Amniotic stem cell (primary cell): ENCODE measurements at places on chromosomes 3 and 15.

- DNase-seq: no peak
Measured at GRCh38 chr3:110905121-110905520, 166.5 kb upstream of the NECTIN3 start.

DNA sequence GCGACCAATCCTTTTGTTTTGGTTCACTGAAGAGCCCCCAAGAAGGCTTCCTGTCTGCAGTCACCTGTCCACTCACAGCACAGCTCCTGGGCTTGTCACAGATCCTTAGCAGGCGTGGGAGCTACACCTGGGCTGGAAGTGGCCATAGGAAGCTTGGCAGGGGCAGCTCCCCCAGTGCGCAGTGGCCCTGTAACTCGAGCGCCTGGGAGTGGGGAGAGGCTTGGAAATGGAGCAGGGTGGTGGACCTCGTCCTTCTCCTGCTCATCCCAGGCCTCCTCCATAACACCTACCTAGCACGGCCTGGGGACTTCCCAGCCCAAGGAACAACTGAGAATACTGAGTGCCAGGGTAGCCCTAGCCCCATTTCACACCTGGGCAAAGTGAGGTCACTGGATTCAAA, 19.3 kb upstream of the TGM5 start:
- DNase-seq: no peak

GRCh38 chr3:11305509-11305908, 33.3 kb downstream of the ATG7 start:
- DNase-seq: no peak

- no peak for DNase-seq
Measured at GRCh38 chr15:44385344-44385942, 42.0 kb upstream of the CTDSPL2 start.

GRCh38 chr3:183006396-183007002, 26.2 kb upstream of the DCUN1D1 start:
- DNase-seq: no peak

DNA sequence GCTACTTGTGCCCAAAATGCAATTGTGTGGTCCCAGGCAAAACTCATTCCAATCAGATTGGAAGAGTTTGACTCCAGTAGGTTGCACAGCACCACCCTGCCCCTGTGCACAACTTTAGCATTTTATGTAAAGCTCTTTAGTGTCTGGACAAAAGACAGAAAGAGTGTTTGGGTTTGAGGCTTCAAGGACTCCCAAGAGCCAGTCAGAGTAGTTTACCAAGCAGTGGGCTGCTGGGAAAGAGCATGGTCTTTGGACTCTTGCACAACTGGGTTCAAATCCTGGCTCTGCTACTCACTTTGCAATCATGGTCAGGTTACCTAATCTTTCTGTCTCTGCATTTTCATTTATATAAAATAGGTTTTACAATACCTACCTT, 75.8 kb upstream of the UMPS start:
- no peak for DNase-seq

DNA sequence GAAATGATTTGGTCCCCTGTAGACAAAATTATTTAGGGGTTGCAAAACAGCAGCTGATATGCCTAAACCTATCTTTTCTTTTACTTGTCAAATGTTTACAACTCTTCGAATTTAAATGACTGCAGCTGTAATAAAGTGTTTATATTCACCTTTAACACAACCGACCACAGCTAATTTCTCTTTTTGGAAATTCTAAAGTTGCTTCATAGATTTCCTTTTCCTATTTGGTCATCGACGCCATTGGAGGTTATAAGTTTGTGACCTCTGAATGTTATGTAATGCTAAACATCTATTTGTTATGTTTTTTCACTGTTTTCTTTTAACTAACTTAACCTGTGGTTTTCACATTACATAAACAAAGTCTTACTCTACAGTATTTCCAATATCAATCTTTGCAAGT, 1094.9 kb upstream of the EPHA6 start:
- DNase-seq: no peak

- no peak for DNase-seq
Measured at GRCh38 chr3:80187981-80188380, 420.2 kb upstream of the ROBO1 start.

GRCh38 chr3:100407164-100407563, 5.8 kb downstream of the LNP1 start:
- no peak for DNase-seq

DNA sequence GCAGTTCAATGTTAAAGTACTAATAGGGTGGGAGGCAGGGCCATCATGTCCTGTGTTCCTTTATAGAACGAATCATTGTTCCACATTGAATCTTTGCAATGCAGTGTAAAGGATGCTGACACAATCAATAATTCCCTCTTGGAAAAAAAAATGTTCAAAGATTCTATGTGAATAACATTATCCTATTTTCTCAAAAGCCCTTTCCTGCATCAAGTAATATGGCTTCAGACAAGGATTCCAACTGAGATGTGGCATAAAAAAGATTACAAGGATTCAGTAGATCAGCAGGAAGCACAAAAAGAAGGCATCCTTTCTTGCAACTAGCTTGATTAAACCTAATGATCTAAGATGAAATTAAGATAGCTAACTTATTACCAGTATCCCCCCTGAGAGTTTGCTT, 454.0 kb upstream of the CADM2 start:
- no peak for DNase-seq

DNA sequence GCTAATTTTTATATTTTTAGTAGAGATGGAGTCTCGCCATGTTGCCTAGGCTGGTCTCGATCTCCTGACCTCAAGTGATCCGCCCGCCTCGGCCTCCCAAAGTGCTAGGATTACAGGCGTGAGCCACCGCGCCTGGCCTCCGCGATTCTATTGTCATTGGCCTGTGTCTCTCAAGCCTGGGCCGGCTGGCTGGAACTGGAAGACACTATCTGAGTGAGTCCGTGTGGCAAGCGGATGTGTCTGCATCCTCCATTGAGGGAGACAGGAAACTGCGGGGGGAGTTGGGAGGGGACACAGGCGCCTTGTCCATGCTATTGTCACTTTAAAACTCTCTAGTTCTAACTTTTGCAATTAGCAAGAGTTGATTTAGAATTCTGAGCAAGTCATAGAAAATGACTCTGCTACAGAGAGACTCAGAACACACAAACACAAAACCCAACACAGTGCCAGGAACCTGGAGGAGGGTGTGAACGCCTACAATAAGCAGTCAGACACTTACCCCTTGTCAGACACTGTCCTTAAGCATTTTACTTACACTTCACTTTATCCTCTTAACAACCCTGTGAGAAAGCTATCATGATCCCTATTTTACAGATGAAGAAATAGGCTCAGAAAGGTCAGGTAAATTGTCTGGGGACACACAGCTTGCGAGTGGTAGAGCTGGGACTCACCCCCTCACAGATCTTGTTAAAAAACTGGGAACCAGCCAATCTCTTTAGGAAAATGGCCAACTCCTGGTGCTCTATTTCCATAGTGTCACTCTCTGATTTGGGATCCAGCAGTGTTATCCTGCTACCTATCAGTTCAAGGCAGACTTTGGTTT, 38.7 kb downstream of the ANP32A start:
- no peak for DNase-seq

DNA sequence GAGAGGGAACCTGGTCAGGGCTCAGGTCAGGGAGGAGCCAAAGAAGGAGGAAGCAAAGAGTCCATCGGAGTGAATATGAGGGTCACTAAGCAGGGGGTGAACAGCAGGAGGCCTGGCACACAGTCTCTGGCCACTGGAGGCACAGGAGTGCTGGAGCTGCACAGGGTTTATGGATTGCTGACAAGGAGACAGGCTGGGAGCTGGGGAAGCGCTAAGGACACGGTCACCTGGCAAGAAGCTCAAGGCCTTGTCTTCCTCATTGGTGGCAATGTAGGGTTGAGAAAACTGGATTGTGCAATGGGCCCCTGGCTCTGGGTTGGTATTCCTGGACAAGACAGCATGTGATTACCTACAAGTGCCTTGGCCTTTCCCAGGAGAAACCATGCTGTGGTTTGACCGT, 5.8 kb upstream of the CAMP start:
- DNase-seq: no peak

- no peak for DNase-seq
Measured at GRCh38 chr3:159378396-159379194, 576.7 kb downstream of the MFSD1 start.

- no peak for DNase-seq
Measured at GRCh38 chr3:43970920-43971319, 270.8 kb upstream of the TOPAZ1 start.

DNA sequence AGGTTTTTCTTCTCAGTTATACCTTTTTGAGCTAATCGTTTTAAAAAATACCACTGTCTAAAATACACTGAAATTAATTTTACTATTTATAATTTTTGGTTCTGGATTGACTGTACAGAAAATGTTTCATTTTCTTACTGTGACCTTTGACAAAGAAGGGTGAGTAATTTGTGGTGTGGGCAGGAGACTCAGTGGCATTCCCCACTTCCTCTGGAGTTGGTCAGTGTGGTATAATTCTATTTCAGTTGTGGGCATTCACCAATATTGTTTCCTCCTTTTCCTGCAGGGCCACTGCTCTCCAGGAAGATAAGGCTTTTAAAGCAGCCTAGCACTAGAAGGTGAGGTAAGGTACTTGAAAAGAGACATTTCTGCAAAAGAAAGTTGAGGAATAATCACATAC, 6.5 kb downstream of the DAG1 start:
- DNase-seq: no peak

GRCh38 chr3:24047513-24047912, 102.4 kb downstream of the NR1D2 start:
- no peak for DNase-seq

- DNase-seq: no peak
Measured at GRCh38 chr15:99187936-99188335, 61.4 kb downstream of the TTC23 start.

- DNase-seq: peak; percentile 63
Measured at GRCh38 chr3:148643389-148643840, 54.3 kb upstream of the AGTR1 start.

- DNase-seq: no peak
Measured at GRCh38 chr15:35679186-35679585, 133.2 kb upstream of the DPH6 start.

DNA sequence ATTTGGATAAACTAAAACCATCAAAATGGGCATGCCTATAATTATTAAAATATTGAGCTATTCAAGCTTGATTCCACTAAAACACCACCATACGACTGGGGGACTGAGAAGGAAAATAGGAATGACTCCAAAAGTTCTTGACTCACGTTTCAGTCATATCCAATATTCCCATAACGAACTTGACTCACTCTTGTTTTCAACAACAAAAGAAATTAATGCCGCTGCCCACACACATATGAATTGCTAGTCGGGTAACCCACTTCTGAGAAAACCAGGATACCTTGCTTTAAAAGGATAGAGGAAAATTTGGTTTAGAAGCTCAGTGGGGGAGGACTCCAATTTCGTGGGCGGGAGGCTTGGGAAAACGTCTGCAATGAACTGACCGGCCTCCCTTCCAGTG, 5.2 kb downstream of the HTR3C start:
- DNase-seq: no peak

GRCh38 chr15:68787609-68788263, 33.0 kb downstream of the ANP32A start:
- DNase-seq: no peak

DNA sequence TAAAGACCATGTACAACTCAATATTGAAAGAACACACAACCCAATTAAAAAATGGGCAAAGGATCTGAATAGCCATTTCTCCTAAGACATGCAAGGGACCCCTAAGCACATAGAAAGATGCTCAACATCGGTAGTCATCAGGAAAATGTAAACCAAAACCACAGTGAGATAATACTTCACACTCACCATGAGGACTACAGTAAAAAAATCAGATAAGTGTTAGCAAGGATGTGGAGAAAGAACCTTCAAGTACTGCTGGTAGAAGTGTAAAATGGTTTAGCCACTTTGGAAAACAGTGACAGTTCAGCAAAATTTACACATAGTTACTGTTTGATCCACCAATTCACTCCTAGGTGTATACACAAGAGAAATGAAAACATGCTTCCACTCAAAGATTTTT, 30.1 kb upstream of the XIRP1 start:
- DNase-seq: no peak

DNA sequence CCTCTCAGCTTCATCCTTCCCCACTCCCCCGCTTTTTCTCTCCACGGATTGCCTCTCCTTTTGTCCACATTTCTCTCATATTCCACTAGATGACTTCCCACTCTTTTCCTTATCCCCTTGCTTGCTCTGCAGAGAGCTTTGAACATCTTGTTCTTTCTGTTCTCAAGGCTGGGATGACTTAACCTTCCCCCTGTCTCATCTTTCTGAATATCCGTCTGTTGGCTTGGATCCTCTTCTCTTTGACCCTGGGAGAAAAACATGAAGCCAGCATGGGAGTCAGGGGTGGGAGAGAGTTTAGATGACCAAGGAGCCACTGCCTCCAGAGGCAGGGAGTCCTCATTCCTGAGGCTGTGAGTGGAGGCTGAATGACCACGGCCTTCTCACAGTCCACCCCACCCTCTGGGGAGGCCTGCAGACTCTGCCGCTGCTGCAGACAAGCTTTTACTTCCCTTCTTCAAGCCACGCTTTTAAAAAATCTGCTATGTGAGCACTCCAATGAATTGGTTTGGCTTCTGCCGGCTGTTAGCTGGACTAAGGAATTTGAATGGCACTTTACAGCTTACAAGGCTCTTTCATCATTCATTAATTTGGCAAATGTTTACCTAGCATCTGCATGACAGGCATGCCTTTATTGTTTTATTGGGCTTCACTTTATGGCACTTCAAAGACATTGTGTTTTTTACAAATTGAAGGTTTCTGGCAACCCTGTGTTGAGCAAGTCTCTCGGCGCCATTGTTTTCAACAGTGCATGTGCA, 111.6 kb upstream of the SLC6A6 start:
- no peak for DNase-seq

DNA sequence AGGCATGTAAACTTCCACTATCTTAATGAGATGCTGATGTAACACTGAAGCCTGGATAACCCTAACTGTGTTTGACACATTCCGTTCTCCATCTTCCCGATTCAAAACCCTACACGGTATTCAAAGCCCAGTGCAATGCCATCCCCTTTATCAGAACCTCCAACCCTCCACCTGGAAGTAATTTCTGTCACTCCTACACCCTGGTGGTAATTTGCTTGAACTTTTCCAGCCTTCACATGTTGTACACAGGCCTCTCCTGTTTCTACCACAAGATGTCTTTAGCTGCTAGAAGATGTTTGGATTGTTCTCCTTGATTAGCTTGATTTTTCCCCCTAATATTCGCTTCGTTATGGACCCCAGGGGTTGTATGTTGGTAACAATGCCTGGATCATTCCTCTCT, 208.9 kb downstream of the CHST2 start:
- no peak for DNase-seq

GRCh38 chr3:172103724-172104123, 64.3 kb downstream of the FNDC3B start:
- DNase-seq: no peak

DNA sequence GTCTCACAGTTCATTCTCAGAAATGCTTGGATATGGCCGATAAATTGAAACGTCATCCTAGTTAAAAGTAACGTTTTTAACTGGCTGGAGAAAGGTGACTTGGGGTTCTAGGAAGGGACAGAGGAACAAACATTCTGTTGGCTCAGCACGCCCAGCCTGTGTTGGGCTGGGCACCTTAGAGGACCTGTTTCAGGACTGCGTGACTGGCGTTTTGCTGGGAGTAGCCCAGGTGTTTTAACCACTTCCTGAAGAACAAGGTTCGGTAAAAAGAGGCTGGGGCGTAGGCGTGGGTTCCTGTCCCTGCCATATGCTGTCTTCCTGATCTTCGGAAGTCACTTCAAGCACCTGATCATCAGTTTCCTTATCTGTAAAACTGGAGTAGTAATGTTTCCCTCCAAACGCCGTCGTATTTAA, 1.1 kb upstream of the TLNRD1 start:
- DNase-seq: no peak
